Activated CD4-positive, alpha-beta T cell treated with anti-CD3 and anti-CD28 coated beads, Interleukin-2, Interleukin-4, amounts not matched to agents 100 ng/mL and 50 ng/mL, durations not matched to agents 16 hours and 8 hours (primary cell): ENCODE measurements at places on chromosomes 2 and 18.

- no peak for DNase-seq
Observed at GRCh38 chr2:152511981-152512380, 177.0 kb downstream of the FMNL2 start.

- no peak for DNase-seq
Observed at GRCh38 chr2:198098918-198099317, 294.5 kb downstream of the PLCL1 start.

GRCh38 chr2:119860924-119861323 is 101.2 kb downstream of the PTPN4 start:
- no peak for DNase-seq

DNA sequence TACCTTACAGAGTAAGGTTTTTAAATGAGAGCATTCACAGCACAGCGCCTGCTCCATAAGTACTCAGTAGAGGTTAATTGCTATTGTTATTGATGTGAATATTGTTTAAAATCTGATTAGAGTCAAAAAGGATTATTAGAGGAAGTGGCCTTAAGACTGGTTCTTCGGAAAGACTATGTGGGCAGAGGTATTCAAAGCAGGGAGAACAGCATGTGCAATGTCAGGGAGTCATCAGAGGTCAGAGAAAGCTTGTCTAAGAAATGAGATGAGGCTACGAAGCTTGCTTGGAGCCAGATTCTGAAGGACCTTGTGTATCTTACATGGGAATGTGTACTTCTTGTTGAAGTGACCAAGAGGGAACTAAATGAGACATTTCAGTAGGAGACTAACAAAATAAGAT is 49.8 kb downstream of the PMS1 start:
- DNase-seq, result no peak

- DNase-seq, result no peak
Observed at GRCh38 chr2:68850524-68850923, 20.7 kb downstream of the BMP10 start.

DNA sequence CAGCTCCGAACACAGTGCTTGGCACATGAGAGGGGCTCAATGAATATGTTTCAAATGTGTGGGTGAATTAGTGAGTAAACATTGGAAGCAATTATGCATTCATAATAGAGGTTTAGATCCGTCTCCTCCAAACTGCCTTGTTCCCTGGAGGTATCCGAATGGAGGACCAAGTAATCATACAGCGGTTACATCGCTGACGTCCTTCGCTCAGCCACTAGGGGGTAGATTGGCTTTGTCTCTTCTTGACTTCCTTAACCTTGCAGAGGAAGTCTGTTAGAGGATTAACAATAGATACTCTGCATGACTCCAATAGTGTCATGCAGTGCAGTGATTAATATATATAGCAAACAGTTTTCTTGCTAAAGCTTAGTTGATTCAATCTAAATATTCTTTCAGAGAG is 517.0 kb downstream of the PTPRM start:
- no peak for DNase-seq

GRCh38 chr18:40417501-40417900 is 1537.5 kb upstream of the PIK3C3 start:
- no peak for DNase-seq

DNA sequence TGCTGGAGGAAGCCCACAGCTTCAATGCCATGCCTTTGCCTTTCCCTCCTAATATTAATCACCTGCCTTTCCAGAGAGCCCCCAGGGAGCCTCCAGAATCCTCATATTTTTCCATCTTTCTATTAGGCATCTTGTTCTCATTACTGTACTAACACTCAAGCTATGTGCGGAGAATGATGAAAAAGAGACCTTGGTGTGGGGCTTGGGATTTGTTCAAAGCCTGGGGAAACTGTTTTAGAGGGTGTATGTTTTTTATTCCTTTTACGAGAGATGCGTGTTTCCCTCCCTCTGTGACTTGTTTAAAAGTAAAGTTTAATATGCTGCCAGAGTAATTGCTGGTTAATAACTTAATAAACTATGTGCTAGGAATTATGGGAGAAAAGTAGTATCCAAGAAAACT is 102.4 kb upstream of the ZFP36L2 start:
- no peak for DNase-seq

DNA sequence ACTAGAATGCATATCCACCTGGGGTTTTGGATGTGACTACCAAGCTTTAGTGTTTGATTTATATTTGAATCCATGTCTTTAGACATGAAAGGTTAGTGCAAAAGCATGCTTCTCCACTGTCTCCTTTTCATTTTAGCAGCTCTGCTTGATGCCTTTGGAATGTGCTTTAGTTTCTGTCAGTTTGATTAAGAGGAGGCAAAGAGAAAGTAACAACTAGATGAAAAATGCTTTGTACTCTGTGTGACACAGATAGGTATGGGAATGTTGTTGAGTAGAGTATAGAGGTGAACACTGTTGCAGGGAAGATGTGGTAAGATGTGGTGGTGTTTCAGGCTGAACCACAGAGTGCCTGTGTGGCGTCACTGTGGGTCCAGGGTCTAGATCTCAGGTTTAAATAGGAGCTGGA is 19.8 kb downstream of the PIK3C3 start:
- DNase-seq, result no peak

DNA sequence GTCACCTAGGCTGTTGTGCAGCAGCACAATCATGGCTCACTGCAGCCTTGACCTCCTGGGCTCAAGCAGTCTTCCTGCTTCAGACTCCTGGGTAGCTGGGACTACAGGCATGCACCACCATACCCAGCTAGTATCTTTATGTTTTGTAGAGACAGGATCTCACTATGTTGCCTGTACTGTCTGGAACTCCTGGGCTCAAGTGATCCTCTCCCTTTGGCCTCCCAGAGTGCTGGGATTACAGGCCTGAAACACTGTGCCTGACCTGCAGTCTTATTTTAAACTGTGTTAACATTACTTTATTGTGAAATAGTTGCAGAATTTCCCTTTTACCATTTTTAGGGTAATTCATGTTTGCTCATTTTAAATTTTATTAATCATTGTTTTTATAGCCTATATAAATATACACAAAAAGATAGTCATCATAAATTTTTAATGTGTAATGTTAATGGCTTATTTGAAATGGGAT is 24.6 kb downstream of the EML4 start:
- no peak for DNase-seq

DNA sequence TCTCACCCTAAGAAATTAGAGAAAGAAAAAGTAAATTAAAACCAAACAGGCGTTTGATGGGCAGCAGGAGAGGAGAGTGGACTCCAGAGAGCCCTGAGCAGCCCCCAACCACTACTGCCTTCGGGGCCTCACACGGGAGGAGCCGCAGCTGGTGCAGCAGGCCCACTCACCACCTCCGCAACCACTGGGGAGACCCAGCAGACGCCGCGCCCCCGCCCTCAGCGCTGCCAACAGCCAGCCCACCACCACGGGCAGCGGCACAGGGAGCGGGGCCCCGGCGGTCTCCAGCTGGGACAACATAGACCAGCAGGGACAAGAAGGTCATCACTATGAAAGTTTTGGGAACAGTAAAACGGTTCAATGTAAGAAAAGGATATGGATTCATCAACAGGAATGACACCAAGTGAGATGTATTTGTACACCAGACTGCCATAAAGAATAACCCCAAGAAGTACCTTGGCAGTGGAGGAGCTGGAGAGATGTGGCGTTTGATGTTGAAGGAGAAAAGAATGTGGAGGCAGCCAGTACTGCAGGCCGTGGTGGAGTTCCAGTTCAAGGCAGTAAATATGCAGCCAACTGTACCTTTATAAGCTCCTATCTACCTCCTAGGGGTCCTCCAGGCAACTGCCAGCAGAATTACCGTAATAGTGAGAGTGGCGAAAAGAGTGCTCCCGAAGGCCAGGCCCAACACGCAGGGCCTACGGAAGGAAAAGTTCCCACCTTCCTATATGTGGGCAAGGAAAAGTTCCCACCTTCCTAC is 76.5 kb downstream of the OLA1 start:
- DNase-seq, result no peak

GRCh38 chr2:105387225-105387624 is 11.6 kb downstream of the FHL2 start:
- DNase-seq, result no peak

- DNase-seq, result no peak
Observed at GRCh38 chr2:188512456-188512855, 220.8 kb downstream of the GULP1 start.

DNA sequence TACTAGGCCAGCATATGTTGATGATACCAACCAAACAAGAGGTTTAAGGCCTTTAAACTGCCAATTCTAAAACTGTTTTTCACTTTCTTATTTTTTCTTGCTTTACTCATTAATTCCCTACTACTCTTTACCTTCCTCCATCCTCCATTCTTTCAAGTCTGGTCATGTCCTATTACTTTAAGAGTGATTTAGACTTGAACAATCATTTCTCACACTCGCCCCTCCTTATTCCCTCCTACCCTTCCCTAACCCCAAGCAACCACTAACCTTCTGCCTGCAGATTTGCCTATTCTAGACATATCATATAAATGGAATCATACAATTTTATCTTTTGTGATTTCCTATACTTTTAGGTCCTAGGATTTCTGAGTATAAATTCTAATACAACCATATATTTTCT is 127.7 kb downstream of the USP34 start:
- no peak for DNase-seq

- peak; percentile 22 for DNase-seq
Observed at GRCh38 chr2:26355038-26355995, 8.7 kb upstream of the ADGRF3 start.

GRCh38 chr2:207616185-207616584 is 9.0 kb downstream of the METTL21A start:
- DNase-seq, result no peak

DNA sequence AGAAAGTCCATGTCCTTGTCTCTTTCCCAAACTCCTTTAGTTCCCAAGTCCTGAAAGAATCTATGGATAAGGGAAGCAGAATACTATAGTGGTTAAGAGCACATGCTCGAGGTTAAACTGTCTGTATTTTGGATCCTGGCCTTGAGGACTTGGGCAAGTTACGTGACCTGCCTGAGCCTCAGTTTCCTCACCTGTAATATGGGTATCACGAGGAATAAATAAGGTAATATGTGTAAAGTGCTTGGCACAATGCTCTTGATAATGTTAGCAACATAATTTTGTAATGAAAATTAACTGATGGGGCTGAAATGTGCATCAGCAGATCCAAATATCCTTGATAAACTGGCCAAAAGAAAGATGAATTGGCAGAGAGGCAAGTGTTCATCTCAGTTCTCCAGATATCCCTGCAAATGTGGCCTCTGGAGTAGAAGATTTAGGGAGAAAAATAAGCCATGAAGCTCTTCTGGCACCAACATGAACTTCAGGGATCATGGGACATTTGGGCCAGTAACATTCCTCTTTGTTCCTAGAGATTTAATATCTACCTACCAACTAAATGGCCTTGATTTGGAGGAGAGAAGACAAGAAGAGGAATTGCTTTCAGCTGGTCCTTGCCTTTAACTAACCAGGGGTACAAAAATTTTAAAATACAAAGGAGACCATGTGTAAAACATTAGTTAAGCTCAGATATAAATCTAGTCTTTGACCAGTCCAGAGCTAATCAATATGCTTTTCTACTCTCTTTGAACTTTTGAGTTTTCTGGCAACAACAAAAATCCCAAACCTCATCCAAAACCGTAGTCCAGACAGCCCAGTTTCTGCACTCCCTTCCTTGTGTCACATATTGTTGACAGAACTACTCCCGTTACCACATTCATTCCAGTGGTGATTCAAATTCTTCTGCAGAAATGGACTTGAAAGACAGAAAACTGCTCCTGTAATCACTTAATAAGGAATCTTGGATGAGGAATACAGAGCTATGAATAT is 52.7 kb upstream of the EML4 start:
- no peak for DNase-seq

GRCh38 chr2:84959095-84959565 is 11.8 kb upstream of the KCMF1 start:
- DNase-seq, result no peak

DNA sequence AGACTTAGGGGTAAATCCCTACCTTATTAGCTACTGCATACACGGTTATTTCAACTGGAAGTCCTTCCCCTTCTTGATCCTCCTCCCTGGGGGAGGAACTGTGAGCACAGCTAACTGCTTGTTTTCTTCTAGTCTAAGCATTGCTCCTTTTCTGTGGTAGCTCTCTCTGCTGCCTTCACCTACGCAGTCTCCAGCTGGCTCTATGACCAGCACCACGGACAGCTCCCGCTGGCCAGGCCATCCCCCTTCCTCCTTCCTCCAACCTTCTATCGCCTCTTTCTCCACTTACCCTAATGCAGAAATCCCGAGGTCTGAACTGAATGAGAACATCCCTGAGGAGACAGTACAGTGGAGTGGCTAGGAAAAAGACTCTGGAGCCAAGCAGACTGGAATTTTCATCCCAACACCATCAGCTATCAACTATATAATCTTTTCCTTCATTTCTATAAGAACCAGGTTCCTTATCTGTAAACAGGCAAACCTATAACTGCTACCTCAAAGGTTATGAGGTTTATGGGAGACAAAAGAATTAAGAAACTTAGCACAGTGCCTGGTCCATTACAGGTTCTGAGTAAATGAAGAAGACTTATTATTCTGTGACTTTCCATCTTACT is 4.7 kb upstream of the CFAP65 start:
- no peak for DNase-seq

DNA sequence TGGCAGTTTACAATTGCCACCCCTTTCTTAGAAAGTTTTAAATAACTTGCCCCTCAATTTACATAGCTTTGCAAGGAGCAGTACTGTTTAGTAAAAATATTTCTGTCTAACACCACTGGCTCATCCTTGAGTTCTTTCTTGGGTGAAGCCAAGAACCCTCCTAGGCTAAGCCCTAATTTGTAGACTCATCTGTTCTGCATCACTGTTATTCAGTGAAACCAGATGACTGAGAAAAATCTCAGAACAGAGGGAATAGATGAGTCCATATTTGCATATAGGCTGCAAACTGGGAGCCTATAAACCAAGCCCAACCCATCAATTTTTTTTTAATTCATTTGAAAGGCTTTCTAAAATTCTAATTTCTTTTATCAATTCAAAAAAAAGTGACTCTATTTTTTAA is 161.4 kb upstream of the TFPI start:
- no peak for DNase-seq

DNA sequence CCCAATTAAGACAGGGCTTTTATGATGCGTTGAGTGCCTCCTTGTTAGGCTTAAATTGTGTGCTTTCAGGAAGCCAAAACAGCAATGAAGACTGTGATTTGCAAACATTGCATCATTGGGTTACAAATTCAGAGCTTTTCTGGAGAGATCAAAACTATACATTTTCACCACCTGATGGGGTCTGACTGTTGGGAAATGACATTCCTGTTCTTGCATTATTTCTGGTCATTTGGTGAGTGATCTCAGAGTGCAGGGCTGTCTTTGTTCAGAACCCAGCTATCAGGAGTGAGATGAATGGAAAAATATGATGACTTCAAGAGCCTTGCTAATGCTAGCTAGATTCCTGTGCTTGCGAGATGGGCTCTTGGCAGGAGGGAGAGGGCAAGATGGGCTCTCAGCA is 39.1 kb downstream of the SH3RF3 start:
- no peak for DNase-seq

GRCh38 chr2:69017080-69017479 is 4.1 kb downstream of the ANTXR1 start:
- DNase-seq, result no peak

DNA sequence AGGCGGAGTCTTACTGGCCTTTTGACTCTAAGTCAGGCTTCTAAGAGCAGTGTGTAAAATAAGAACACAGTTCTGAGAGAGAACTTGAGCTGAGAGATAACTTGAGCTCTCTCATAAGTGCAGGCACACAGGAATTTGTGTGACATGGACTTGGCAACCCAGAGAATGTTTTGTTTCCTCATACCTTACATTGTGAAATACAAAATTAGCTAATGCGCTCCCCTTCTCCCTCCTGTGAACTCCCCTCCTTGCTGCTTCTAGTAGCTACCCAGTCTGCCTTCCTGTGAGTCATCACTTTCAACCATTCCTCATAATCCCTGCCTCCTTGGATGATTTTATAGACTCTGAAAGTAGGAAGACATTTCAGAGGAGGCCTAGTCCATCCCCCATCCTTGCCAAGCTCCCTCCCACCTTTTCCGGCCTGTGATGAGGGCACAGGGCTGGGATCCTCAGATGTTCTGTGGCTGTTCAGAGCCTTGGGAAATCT is 22.6 kb downstream of the FER1L5 start:
- DNase-seq, result no peak
